ENCODE measurements at places on chromosomes 13 and 19.

GRCh38 chr19:37991176-37991835 lies 84.3 kb downstream of the SIPA1L3 start:
- no peak for DNase-seq

DNA sequence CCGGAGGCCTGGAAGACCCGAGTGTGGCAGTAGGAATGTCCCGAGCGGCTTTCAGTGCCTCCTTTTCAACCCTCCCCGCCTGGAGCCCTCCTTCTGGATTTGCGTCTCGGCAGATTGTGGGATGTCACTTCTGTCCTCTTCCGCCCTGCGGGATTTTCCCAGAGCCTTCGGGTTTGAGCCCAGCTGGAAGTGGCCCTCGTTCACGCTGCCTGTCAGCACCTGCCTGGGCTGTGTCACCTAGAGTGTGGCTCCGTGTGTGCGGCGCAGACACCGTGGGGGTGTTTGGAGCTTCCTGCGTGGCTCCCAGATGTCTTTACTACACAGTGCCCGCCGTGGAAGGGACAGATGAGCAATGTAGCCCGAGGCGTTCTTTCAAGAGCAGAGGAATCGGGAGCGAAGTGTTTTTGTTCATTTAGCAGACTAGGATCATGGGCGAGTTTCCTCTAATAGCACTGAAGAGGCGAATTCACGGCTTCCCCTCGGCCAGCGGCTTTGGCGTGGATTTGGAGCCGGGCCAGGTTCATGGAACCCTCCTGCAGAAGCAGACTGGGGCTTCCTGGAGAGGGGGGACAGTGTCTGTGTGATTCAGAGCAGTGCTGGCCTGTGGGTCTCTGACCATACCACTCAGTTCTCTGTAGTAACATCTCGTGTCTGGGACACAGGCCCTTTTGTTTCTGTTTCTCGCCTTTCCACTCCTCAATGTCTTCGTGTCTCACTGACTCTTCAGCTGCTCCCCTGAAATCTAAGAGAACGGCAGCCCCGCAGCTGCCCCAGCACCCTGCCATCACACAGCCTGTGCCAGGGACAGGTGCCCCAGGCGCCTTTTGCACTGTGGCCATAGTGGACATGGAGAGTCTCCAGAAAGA lies 68.0 kb downstream of the KDM4B start:
- no peak for DNase-seq

GRCh38 chr19:18961767-18962620 lies 21.0 kb upstream of the HOMER3 start:
- DNase-seq = peak; percentile 66

- DNase-seq = no peak
Observed at GRCh38 chr13:42367831-42368230, 95.9 kb downstream of the AKAP11 start.

DNA sequence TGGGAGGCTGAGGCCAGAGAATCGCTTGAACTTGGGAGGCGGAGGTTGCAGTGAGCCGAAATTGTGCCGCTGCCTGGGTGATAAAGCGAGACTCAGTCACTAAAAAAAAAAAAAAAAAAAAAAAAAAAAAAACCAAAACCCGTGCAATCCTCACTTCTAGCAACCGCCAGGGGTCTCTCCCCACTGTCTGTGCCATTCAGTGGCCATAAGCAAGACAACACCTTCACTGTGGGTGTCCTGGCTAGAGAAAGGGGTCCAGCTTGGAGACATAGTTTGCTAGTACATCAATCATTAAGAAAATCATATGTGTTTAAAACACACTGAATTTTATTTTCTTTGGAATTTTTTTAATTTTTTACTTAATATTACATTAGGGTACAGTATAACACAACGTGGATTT lies 68.2 kb downstream of the RASL11A start:
- DNase-seq = peak; percentile 79

GRCh38 chr13:40979232-40979631 lies 39.9 kb downstream of the ELF1 start:
- peak; percentile 50 for DNase-seq

DNA sequence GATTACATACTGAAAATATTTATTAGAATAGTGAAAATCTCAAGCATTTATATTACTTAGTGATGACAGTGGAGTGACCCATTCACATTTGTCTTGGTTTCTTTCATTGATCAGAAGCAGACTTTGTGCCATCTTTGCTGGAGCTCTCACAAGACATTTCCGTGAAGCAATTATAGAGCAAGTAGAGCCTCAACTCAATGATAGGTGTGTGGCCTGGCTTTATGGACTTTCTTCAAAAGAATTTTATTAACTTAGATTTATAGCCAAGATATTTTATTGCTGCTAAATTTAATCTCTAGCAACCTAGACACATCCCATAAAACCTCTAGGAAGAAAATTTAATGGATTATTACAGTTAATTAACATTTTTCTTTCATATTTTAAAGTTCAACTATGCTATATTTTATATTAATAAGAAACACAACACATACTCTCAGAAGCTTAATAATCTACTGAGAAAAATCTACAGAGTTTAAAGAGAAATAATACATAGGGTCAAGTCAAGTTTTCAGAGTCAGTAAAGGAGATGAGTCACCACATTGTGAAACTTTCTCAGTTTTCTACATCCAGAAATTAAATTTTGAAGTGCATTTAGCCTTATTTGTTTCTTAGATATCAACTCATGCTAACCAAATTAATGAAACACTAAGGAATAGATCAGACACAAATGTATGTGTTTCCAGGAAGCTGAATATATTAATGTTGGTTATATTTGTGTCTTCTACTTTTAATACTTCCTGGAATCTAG lies 160.5 kb downstream of the LACC1 start:
- no peak for DNase-seq

- no peak for DNase-seq
Observed at GRCh38 chr13:24328145-24328544, 18.8 kb downstream of the C1QTNF9 start.

- no peak for DNase-seq
Observed at GRCh38 chr13:97640268-97640667, 206.3 kb downstream of the RAP2A start.

DNA sequence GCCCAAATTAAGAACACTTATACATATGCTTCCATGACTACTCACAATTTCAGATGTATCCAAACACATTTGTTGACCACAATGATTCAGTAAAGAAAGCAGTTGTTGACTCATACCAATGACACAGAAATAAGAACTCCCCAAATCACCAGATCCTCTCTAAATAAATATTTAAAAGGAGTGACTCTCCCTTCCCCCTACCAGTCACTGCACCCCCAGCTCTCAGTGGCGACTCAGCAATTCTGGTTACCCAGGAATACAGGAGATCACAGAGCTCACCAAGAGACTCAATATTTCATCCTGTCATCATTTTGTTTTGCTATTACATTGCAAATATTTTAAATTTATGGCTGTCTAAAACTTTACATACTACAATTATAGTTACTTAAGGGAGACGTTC lies 131.5 kb downstream of the RGCC start:
- no peak for DNase-seq

DNA sequence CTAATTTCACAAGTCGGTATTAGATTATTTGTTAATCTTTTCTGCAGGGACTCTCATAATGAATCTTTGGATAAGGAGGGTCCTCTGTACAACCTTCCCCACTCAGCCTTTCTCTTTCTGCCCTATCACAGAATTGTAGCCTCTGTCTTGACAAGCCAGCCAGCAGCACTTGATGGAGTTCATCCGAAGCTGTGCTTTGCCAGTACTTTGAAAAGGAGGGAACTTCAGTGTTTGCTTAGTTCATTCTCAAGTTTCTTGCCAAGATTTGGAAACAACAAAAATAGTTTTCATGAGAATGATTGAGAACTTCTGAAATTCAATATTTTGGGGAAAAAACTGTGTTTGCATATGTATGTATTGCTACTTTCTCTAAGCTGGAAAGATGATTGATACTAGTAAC lies 69.3 kb upstream of the HMGB1 start:
- DNase-seq = no peak

GRCh38 chr19:38741670-38742069 lies 2.6 kb downstream of the CAPN12 start:
- no peak for DNase-seq

DNA sequence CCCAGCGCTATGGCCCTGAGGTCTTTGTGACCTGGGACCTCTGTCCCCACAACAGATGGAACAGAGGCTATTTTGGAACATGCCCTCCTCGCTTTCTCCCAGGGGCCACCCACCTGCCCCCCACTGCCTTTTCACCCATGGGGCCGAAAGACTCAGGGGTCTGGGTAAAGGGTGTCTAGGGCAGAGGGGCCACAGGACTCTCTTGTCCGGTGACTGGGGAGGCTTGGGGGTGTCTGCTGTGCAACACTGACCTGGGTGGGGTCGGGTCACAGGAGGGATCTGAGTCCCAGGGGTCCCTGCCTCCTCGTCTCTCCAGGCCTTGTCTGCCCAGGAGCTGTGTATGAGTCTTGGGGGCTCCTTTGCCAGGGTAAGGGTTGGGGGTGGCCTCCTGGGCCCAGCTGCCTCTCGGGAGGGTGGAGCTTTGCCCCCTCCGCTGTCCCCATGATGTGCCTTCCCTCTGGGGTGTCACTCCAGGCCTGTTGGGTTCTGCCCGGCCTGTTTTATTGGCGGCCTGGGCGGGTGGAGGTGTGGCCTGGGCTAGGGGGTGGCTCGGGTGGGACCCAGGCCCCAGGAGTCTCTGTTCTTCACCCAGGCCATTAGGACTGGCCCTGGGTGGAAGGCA lies 2.1 kb downstream of the ARID3A start:
- DNase-seq = no peak

- no peak for DNase-seq
Observed at GRCh38 chr13:44976949-44977583, 12.2 kb downstream of the NUFIP1 start.

DNA sequence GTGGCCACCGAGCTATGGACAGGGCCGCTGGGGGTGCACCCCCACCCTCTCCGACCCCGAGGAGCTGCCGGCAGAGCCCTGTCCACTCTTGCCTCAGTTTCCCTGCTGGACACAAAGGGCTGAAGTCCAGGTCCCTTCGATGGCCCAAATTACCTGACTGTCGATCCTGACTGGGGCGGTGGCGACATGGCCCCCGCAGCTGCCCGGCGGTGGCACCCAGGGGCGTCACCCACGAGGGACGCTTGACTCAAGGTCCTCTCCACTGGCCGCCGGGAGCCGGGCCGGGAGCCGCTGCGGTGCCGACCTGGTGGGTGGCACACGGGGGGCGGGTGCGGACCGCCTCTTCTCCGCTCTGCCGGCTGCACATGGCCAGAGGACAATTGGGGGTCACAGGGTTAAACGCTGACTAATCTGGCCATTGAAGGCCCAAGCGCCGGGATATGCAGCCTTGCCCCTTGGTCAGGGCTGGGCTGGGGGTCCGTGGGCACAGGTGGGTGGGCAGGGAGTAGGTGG lies 16.4 kb downstream of the ARID3A start:
- DNase-seq = no peak
